NCI-H460 (cell line): ENCODE measurements at places on chromosomes 6 and 20. TPM values are rescaled to one million over a fixed set of nuclear protein-coding genes. Genes with fewer than 3 reads are reported as not detected.

The PAX1 gene
- total RNA-seq: 0.12 and 0.54 TPM in 2 replicates

The KCNK15 gene
- total RNA-seq: 1.0 and 1.2 TPM in 2 replicates

The RIPOR3 gene
- total RNA-seq: 0.12 TPM in 1 of 2 replicates, not detected in the other

The LST1 gene
- total RNA-seq: not detected in 2 replicates

The PROKR2 gene
- total RNA-seq: not detected in 2 replicates

DNA sequence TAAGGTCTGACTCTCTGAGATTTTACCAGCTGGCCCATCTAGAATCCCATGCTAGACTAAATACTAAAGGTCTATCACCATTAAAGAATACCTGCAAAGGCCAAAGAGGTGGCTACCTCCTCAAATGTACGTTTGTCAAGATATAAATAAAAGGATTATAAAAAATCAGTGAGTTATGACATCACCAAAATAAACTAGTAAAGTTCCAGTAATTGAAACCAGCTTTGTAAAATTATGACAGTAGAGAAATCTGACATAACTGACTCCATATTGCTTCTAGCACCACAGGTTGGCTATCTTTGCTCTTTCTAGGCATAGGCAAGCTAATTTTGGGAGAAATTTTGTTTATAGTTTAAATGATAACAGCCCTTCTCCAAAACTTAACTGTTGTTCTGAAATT is 536.3 kb downstream of the TFAP2A start:
- DNase-seq: no peak

DNA sequence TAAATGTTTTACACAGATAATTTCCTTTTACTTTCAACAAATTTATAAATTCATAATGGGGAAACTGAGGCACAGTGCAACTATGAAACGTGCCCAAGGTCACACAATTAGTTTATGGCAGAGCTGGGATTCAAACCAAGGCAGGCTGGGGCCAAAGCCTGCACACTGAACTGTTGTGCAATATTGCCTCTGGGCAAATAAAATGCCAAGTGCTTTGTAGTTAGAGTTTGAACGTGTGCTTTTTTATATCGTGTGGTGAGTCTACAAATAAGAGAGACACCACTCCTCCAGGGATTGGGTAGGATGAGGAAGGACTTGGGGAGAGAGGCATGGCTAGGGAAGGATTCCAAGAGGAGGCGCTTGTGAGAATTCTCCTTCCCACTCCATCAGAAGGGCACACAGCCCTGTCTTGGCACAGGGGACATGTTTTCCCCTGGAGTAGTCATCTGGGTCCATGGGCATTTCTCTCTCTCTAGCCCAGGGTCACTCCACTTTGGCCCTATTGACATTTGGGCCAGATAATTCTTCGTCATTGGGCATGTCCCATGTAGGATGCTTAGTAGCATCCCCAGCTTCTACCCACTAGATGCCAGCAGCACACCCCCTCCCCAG is 2.8 kb upstream of the CDH22 start:
- DNase-seq: no peak

DNA sequence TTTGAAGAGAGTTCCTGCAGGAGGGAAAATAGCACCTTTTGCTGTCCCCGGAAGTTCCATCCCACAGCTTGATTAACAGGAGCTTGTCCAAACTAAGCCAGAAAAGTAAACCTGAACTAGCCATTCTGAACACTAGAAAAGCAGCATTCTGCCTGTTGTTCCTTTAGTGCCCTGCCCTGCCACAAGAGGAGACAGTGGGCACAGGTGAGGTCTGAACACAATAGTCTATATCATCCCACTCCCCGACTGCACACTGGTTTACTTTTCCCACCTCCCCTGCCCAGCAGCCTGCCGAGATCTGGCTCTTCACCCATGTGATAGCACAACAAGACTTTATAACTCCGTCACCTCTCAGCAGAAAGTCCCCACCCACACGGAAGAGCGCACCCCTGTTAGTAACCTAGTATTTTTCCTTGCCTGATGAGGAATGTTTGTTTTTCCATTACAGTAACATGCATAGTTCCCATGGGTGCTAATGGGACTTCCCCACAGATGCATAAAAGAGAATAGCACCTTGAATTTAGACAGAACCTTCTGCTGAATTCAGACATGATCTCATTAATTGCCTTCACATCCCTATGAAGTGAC is 59.7 kb downstream of the TFAP2A start:
- no peak for DNase-seq

DNA sequence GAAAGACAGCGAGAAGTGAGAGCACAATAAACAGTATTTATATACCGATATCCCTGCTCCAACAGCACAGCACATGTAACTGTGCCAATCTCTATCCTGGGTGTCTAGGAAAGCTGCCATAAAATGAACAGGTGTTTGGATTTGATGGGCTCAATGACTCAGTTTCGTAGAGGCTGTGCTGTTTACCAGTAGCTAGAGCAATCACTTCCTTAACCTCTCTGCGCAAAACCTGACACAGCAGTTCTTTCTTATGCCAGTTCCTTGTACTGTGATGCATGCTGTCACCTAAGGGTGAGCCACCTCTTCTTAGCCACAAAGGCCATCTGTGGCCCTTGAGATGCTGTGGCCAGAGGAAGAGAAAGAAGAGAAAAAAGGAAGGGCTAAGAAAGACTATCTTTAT is 59.3 kb downstream of the SHPRH start:
- no peak for DNase-seq

- DNase-seq: no peak
Measured at GRCh38 chr6:46078294-46078693, 51.5 kb upstream of the ENPP4 start.

- no peak for DNase-seq
Measured at GRCh38 chr6:91173651-91174050, 586.8 kb upstream of the MAP3K7 start.

DNA sequence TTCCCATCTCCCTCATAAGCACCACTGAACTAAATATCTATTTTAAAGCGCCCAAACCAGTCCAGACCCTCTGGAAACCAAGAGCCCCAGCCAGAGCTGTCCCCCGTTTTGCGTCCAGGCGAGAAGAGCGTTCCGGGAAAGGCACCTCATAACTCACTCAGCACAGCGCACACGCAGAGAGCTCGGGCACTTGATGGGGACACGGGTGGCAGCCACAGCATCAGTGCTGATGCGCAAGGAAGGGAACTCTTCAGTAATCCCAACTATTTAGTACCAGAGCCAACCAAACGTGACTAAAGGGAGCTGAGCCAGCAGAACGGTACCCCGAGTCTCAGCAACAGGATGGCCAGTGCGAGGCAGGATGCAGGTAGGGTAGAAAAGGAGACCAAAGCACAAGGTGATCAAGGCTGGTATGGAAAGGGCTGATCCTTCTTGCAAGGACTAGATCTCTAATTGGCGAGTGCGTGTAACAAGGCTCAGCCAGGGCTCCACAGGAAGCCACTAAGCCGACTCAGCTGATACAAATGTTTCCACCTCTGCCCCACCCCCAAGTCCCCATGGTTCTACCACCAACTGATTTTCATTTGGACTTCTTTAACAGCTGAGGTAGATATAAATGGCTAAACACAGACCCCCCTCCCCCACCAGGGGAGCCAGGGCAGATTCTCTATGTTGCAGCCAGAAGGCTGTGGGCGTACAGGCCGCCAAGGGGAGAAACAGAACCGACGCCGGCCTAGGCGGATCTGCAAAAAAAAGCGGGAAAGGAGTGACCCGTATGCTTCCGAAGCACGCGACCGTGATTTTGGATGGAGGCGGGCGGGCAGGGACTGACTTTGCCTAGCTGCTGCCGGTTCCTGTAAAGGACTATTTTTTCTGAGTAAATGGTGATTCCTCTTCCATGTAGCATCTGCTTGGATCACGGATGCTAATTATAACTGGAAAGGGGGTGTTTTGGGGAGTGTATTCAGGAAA is 183.5 kb upstream of the COL21A1 start:
- DNase-seq: no peak

DNA sequence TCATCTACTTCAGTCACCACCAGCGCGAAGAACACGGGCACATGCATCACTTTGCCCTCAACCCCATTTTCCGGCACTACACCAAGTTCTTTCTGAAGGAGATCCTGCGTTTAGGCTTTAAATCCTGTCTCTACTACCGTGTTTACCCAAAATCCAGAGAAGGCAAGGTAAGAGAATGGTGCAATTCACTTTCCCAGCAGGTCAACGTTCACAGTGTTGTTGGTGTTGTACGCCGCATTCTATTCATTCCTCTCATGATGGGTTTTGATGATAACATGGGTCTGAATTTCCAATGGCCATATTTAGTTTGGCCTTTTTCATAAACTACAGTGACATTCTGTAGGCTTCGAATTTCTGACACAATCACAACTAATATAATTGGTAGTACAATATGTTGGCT is 144.3 kb downstream of the CFAP61 start:
- DNase-seq: no peak

DNA sequence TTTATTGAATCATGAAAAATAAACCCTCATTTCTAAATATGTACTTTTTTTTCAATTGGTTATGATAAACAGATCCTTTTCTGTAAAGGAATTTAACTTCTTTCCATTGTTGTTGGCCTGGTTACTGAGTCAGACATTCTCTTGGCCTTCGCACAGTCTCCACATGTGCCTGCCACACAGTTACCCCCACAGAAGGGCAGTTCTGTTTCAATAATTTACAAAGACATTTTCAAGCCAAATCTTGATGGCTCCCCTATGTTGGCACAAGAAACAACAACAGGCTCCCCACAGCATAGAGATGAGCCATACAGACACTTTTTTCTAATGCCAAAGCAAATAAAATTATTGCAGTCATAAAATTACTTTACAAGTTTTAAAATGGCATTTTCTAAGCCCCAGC is 55.6 kb upstream of the BEND6 start:
- DNase-seq: no peak

GRCh38 chr6:38640216-38640909 is 634 bp upstream of the BTBD9 start:
- DNase-seq: no peak

- no peak for DNase-seq
Measured at GRCh38 chr6:15675536-15676220, 12.8 kb upstream of the DTNBP1 start.

GRCh38 chr6:90411292-90411781 is 114.7 kb upstream of the BACH2 start:
- DNase-seq: no peak

- no peak for DNase-seq
Measured at GRCh38 chr20:37308086-37309050, 18.9 kb downstream of the MANBAL start.

GRCh38 chr20:23009636-23010035 is 25.5 kb upstream of the SSTR4 start:
- no peak for DNase-seq

- DNase-seq: no peak
Measured at GRCh38 chr20:22744341-22745193, 160.2 kb upstream of the FOXA2 start.

GRCh38 chr6:117906958-117907600 is at the start of gene SLC35F1:
Gene SLC35F1 (plus strand): TSS chr6:117907264.
- peak; percentile 7 for DNase-seq

GRCh38 chr6:158674342-158675131 is 24.7 kb downstream of the SYTL3 start:
- no peak for DNase-seq

DNA sequence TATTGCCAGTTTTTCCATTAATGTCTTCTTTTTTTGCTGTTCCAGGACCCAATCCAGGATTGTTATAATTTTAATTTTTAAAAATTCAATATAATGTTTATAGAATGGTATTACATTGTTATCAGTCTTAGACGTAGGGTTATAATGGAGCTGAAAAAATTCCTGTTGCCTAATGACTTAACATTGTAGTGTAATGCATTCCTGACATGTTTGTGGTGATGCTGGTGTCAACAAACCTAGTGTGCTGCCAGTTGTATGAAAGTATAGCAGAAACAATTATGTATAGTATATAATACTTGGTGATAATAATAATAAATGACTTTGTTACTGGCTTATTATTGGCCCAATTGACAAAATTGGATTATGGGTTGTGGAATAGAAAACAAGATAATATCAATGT is 30.4 kb downstream of the KIZ start:
- DNase-seq: peak; percentile 28

DNA sequence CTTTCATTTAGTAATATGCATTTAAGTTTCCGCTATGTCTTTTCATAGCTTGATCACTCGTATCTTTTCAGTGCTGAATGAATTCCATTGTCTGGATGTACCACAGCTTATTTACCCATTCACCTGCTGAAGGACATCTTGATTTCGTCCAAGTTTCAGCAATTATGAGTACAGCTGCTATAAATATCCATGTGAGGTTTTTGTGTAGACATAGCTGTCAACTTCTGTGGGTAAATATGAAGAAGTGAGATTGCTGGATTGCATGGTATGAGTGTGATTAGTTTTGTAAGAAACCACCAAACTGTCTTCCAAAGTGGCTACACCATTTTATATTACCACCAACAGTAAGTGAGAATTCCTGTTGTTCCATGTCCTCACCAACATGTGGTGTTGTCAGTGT is 79.2 kb upstream of the STMND1 start:
- DNase-seq: no peak

- DNase-seq: no peak
Measured at GRCh38 chr6:26441977-26442376, 1.7 kb downstream of the BTN3A3 start.

DNA sequence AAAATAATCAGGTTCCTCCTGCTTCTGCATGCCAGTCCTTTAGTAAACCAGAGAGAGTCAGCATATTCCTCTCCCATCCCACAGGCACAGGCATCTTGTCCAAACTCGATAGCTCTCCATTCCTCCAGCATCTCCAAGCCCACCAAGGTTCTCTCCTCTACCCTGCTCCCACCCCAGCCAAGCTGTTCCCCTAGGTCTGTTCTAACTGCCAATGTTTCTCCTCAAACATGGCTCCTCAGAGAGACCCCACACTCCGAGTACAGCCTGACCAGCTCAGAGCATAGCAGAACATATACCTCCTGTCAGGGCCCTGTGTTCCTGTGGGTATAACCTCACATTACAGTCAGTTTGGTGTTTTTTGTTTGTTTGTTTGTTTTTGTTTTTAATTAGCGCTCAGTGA is 177.8 kb downstream of the VEGFA start:
- DNase-seq: no peak

GRCh38 chr6:133396233-133396983 is 155.3 kb downstream of the EYA4 start:
- peak; percentile 36 for DNase-seq
